ENCODE measurements at places on chromosomes 5 and 9.

GRCh38 chr5:139814704-139815280 lies 19.2 kb downstream of the PSD2 start:
- DNase-seq, result no peak

DNA sequence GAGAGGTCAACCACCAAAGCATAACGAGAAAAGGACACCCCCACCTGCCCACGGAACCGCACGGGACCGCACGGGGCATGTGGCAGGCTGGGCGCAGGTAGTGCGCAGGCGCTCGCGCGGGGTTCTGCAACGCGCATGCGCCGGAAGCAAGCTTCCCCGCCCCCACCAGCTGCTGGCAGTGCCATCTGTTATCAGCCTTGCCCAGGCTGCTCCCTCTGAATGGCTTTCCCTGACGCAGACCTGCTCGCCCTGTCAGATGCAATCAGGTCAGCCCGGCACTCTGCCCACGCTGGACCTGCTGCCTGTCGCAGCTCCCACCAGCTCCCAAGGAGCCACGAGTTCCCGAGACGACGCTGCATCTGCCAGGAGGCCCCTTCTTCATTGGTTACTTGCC lies 22.8 kb downstream of the PTCH1 start:
- no peak for DNase-seq

DNA sequence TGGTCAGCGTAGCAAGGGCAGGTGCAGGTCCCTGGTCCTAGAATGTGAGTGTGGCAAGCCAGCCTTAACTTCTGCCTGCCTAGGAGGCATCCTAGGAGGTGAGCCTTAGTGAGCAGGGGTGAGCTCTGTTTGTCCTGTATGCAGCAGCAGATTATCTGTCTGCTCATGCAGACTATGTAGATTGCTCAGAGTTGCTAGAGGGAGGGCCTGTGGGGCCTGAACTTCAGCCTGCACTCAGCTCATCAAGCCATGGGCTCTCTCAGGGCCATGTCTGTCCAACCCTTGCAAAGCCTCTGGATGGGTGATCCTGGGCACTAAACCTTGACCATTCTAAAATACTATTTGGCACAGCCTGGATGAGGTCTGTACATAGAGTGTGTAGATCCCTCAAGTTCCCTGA lies 8.5 kb upstream of the CTSL start:
- DNase-seq, result no peak

DNA sequence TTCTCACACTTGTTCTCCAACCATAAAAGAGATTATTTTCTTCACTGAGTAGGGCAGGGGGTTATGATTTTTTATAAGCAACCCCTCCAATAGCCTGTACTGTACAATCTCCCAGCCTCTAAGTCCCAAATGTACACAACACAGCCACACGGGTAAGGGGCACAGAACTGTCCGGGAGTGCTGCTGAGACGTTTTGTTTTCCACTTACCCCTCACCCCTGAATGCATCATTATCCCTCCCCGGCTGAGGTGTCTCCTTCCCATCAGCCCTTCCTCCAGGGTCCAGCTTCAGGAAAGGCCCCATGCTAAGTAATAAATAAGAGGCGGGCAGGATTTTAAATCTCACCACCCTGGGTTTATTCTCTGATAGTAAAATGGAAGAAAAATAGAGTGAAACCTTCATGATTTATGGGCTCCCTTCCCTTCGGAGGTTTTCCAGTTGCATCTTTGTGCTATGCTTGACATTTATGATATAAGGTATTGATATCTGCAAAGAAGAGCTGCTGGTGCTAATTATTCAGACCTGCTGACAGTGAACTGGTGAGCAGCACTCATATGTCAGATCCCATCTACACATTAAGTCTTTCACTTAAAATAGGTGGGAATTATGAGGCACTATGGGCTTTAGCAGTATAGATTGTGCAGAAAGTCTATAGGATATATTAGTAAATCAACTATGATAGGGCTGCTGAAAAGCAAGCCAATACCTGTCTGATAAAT lies 67.2 kb upstream of the MEGF10 start:
- DNase-seq, result no peak

DNA sequence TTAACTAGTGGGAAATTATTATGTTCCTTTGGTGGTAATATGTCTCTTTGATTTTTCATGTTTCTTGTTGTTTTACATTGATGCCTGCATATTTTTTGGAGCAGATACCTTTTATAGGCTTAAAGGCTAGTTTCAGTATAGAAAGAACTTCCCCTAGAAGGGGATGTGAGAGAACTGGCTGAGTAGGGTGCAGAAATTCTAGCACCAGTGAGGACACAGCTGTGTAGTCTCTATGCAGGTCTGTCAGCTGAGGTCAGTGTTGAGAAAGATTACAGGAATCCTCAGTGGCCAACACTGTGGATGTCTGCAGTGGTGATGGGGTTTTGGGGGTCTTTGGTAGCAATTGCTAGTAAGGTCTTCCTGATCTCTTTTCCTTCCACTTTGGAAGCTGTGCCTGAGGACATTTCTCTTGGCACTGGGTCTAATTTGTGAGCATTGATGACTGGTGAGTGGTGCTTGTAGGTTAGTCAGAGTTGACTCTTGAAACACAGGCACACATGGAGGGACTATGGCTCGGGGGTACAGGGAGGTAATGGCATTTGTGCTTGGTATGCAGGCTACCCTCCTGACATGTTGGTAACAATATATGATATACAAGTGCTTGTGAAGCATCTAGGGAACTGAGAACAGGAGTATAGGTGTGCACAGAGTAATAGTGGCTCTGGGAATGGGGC lies 221.4 kb downstream of the SPATA31D1 start:
- no peak for DNase-seq

- no peak for DNase-seq
These were observed 20.0 kb upstream of the CREBRF start for GRCh38 chr5:173035904-173036707.

DNA sequence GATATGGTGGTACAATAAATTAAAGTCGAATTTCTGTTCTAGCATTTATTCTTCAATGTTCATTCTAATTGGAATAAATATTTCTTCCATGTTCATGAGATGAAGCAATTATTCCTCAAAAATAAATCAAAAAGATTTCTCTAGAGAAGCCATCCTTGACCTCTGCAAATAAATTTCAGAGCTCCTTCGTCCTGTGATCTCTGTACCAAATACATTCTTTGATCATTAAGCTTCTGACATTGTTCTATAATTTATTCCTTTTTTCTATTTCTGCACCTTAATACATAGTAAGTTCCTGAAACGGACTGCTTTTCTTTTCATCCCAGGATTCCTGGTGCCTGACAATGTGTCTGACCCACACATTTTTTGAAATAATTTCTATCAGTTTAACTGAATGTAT lies 1039.3 kb upstream of the TYRP1 start:
- DNase-seq, result no peak

DNA sequence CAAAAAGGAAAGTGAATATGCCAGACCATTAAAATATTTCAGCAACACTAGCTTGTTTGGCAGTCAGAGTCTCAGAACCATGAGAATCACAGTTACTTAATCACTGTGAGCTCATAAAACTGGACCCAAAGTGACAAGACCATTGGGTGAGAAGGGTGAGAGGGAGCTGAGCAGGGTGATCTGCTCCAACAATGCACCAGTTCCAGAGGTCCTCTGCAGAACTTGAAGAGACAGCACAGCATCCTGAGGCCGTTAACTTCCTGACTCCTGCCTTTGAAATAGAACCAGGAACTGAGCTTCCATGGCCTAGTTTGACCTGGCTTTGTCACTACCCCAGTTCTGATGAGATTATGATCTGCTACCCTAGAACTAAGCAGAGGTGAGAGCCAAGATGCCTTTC lies 57.4 kb downstream of the NFIB start:
- DNase-seq, result no peak

DNA sequence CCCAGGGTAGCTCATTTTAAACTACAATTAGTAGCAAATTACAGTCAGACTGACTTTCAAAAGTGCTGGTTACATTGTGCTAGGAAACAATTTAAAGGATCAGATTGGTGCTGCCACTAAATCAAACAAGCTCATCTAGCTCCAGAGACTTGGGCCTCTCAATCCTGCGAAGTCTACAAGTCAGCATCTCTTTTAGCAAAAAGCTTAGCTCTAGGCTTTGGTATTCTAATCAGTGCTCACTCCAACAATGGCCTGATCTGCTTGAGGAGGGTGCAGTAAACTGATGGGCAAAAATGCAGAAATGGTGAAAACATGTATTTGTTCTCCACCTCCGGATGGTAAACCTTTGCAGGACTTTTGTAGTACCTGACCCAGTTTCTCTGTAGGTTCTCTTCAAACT lies 47.0 kb upstream of the SEMA6A start:
- no peak for DNase-seq

DNA sequence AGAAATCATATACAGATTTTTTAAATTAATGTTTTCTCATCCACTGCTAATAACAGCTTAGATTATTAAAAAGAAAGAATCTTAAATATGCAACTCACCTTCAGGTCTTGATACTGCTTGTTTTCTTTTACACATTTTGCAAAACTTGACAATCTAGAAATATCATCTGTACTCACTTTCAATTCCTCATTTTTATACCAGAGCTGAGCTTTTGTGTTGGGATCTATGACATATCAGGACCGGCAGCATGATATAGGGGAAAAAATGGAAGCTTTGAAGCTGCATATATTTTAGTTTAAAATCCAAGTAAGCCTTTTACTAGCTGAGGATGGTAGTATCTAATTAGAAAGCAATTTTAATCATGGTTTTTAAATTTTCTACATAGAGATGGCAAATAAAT lies 75.7 kb upstream of the SMARCA2 start:
- DNase-seq, result no peak

DNA sequence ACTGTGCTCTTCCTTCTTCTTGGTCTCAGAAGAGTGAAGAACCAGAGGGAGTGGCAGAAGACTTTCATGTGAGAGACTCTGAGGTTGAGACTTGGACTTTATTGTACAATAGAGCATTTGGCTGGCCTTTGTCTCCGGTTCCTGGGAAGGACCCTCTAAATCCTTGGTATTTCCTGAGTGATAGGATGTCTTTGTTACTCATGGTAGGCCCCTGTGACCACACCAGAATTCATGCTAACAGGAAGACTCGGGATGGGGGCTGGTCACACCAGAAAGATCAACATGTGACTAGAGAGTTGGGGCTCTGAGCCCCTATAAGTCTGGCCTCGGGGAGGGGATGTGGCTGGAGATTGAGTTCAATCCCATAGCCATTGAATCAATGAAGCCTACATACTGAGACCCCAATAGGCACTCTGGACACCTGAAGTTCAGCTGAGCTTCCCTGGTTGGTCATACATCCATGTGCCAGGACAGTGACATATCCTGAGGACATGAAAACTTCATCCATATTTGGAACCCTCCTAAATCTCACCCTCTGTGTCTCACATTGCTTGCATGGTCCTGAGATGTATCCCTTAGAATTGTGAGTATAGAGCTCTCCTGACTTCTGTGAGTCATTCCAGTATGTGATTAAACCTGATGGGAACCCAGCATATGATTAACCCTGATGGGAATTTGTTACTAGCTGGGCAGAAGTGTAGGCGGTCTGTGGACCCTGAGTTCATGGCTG lies 201.7 kb downstream of the GADD45G start:
- no peak for DNase-seq

Data from AG20443 (cell line).